NCI-H187 treated with DMSO at 0.1 percent for 48 hours (cell line): ENCODE measurements at places on chromosomes 5 and 9.

DNA sequence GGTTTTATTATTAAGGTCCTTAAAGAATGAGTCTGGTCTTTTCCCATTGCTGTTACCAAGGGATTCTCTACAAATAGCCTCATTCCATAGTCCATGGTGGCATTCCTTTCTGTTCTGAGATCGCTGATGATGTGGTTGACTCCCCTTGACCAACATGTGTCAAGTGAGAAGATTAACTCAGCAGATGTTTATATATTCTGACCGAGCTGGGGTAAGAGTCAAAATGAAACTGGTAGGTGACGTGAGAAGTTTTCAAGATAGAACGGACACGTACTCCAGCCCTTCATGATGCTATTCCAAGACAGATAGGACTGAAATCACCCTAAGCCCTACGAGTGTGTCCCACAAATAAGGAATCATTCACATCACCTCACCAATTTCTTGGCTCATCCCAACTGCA, 155.5 kb upstream of the WWC1 start:
- no peak for DNase-seq

- DNase-seq = no peak
Observed at GRCh38 chr9:96177005-96177718, 124.8 kb downstream of the HSD17B3 start.

DNA sequence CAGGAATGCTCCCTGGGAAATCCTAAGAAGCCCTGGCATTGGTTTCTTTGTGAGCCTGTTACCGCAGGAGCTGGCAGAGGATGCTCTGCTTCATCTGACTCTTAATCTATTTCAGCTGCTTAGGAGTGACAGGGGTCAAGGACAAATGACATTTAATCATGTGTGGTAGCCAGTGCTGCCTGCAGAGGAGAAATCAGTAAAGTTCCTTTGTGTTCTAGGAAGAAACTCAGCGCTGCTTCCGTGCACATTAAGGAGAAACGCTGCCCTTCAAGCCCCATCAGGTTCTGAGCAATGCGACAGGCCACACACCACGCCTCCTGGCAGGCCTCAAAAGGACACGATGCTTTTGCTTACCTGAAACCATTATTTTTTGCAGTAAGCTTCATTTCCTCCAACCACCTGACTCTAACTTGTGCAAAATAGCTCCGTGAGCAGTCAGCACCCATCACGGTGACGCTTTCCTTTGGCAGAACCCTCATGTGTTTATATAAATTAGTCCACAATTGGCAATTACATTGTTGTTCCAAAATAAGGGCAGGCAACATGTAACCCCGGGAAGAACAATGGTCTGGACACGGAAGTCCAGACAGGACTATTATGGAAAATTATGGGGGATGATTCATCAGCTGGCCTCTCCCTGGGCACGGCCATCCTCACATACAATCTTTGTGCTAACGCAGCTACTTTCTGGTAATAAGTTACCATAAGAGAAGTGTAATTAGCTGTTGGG, 387.9 kb upstream of the DAP start:
- no peak for DNase-seq

DNA sequence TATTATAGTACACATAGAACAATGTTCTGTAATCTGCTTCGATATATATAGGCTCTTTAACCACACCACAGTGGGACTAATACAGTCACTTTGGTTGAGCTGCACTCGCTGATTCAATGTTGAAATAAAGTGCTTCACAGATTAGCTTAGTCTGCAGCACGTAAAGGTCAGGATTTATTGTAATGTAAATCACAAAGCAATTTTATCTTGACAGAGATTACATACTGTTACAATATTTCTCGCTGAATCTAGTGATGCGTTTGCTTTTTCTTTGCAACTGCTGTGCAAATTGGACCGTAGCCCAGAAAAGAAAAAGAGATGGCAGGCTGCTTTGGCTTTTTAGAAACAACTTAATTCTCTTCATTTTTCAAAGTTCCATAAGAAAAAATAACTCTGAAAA, 52.9 kb downstream of the CETN3 start:
- no peak for DNase-seq

- no peak for DNase-seq
Observed at GRCh38 chr9:32558408-32558934, 6.1 kb upstream of the TOPORS start.

DNA sequence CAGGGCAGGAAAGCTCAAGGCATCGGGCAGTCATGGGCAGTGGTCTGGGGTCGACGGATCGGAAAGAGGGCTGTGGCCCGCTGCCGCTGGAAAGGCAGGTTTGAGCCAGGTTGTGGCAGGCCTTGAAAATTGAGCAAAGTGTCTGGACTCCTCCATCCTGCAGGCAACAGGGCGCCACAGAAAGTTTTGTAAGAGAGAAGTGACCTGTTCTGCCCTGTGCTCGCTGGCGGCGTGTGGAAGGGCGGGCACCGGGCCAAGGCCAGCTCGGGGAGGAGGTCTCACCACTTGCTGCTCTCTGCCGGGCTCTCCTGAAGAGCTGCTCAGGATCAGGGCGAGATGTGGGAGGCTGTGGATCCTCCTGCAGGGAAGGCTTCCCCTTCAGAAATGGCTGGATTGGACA, 41.4 kb upstream of the FAT2 start:
- DNase-seq = no peak

GRCh38 chr5:111507276-111507675, 5.1 kb downstream of the STARD4 start:
- no peak for DNase-seq

DNA sequence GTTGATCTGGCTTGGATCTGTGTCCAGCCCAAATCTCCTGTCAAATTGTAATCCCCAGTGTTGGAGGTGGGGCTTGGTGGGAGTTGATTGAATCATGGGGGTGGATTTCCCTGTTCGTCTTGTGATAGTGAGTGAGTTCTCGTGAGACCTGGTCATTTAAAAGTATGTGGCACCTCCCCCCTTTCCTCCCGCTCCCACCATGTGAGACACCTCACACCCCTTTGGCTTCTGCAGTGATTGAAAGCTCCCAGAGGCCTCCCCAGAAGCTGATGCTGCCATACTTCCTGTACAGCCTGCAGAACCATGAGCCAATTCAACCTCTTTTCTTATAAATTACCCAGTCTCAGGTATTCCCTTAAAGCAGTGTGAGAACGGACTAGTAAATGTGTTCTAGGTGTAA, 117.3 kb upstream of the PTCH1 start:
- DNase-seq = no peak

DNA sequence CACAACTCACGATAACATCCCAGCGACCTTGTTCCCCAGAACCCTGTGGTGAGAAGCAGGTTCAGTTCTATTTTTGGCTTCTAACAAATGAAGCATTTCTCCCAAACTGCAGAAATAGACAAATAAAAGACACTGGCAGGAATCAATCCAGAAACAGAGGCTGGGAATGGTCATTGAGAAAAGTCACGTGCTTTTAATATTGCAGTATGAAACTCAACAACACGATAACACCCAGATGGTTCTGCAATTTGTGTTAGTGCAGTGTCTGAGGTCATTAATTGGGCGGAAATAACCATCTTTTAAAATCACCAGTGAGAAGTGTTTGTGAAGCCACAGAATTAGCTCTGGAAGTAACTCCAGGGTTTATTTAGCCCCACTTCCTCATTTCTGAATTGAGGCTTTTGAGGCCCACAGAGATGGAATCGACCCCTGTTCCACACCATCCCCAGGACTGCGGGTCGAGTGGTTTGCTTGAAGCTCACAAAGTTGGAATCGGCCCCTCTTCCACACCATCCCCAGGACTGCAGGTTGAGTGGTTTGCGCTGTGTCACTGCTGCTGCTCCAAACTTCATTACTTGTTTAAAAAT, 164.7 kb upstream of the IRX4 start:
- DNase-seq = no peak

DNA sequence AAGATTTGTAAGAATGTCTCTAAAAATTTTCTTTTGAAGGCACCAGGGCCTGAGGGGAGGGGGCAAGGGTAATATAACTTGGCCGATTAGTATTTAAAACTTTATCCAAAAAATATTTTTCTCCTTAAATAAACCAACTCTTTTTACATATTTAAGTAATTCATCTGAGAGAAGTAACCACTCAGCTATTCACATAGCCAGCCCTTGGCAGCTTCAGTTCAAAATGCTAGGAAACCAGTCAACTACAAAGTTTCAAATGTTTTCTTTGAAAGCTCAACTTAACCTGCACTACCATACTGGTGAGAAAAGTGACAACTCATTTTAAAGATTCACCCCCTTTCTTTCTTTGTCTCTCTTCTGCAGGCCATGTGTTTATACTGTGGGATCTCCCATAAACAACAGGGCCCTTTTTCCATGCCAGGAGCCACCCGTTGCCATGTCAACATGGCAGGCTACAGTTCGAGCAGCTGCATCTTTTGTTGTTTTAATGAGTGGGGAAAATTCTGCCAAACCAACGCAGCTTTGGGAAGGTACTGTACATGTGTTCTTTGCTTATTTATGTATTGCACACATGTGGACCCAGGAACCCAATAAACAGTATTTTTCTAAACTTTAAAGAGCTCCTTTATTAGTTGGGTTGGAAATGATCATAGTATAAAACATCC, 46.3 kb downstream of the AOPEP start:
- DNase-seq = no peak

- DNase-seq = no peak
Observed at GRCh38 chr9:99748676-99749075, 73.0 kb upstream of the NR4A3 start.

DNA sequence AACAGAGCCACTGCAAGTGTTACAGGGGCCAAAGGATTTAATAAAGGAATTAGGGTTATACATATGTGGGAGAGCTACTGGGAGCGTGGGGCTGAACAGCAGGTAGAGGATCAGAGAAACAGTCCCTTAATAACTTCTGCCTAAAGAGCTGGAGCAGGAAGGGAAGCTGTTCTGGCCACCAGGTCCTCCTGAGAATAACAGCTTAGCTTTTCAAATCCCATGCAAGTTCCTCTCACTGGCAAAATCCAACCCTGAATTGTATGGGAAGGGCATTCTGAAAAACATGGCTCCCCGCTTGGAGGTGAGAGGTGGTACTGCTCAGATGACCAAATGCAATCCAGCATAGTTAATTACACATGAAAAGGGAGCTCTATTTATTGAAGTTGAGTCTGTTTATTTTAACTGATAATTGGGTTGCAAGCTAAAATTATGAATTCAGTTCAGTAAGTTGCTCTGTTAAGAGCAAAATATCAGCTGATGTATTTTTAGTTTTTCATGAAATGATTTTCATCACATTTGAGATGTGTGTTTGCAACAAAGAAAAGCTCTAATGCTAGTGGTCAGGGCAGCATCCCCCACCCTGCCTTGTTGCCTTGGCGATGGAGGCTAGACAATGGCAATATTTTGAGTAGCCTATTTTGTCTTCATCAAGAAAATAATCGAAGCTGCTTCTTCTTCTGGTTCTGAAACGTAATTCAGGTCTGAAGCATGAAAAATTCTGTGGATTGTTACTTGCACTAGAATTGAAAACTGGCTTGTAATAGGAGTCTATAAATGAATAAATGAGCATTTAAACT, 58.4 kb upstream of the SH3GL2 start:
- no peak for DNase-seq

DNA sequence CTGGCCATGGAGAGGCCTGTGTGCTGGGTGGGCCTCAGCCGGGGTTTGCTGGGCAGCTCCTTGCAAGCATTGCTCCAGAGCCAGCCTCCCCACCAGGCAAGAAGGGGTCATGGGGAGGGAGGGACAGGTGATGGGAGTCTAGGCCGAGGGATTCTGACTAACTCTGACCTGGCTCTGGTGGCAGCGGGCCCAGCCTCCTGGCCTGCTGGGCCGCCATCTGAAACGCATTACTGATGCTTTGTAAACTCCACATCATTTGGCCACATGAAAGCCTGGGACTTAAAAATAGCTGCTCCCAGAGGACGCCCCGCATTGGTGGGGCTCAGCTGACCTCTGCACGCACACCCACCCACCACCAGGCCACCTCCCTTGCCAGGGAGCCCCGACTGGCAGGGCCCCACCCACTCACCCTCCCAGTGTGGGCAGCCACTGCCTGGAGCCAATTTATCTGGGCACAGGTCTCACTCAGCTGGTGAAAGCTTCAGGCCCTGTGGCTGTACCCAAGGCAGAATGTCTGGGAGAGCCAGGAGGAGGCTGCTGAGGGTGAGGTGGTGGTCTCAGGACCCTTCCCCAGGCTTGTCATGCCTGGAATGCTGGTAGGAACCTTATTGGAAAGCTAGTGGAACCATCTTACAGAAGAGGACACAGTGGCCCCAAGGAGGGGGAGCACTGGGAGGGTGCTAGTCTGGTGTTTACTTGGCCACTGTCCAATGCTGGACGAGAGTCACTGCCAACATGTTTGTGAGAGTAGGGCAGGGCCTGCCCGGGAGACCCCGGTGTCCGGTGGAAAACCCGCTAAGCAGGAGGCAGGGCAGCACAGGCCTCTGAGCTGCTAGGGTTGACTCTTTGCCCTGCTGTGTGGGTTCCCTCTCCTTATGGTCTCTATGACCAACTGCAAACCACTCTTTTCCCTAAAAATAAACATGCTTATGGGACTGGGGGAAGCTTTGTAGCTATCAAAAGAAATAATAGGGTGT, 10.8 kb downstream of the TCF7 start:
- DNase-seq = no peak

- no peak for DNase-seq
Observed at GRCh38 chr5:27275345-27275744, 237.0 kb upstream of the CDH9 start.

GRCh38 chr5:107474716-107475489, 195.8 kb downstream of the EFNA5 start:
- DNase-seq = no peak

- DNase-seq = no peak
Observed at GRCh38 chr9:130931508-130932254, 7.4 kb downstream of the FIBCD1 start.

GRCh38 chr5:15585841-15586591, 86.0 kb downstream of the FBXL7 start:
- DNase-seq = no peak

- no peak for DNase-seq
Observed at GRCh38 chr9:107394264-107394663, 95.3 kb downstream of the KLF4 start.

DNA sequence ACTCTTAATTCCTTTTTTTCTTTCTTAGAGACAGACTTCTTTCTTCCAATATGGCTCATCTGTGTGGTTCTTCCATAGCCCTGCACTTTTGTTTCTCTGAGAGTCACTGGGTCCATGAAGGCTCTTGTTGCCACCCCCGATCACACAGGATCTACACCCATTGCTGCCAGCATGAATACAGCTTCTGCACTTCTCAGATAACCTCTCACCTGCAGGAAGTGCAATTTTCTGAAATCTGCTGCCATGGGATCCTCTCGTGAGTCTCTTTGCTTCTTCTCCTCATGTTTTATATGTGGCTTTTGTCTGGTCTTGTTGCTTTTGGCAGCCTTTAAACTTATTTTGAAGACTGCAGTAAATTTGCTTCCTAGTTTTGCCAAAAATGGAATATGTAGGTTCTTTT, 171.2 kb downstream of the TMEM167A start:
- DNase-seq = no peak

- DNase-seq = no peak
Observed at GRCh38 chr9:109272045-109272444, 48.8 kb downstream of the EPB41L4B start.

- no peak for DNase-seq
Observed at GRCh38 chr9:18662320-18662719, 188.4 kb downstream of the ADAMTSL1 start.

GRCh38 chr5:97538912-97539311, 355.9 kb upstream of the RIOK2 start:
- DNase-seq = no peak
